ENCODE measurements at places on chromosomes 16 and 17.

GRCh38 chr17:63841350-63842172 lies 924 bp downstream of the SMARCD2 start:
- no peak for DNase-seq

DNA sequence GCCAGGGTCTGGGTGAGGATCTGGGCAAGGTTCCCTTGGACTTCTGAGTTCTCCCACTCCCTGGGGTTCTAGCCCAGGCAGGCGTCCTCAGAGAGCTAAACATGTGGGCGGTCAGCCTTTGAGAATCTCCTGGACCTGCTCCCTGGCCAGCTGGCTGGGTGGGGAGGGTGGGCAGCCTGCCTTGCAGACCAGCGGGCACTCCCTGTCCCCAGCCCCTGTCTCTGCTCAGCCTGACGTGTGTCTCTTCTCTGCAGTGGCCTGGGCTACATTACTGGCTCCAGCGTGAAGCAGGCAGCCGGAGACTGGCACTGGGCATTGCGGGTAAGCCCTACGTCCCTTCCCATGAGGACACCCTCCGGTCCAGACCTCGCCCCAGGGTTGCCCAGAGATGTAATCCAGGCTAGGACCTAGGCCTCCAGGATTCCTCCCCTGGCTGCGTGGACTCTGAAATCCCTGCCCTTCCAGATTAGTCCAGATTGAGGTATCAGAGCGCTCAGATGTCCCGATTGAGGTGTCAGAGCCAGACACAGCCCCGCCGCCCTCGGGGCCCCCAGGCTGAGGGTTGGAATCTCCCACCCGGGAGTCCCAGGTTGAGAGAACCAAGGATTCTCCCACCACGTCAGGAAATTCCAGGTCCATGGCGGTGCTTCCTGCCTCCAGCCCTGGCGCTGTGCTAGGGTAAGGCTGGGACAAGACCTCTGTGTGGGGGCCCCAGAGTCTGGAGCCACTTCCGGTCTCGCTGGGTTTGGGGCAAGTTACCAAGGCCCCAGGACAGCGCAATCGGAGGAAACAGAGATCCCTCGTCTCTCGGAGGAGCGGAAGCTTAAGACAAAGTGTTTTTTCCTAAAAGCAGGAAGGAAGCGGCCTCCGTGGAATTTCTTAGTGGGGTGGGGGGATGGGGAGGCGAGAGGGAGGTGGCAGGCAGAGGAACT lies 24.1 kb downstream of the MYBBP1A start:
- DNase-seq: no peak

DNA sequence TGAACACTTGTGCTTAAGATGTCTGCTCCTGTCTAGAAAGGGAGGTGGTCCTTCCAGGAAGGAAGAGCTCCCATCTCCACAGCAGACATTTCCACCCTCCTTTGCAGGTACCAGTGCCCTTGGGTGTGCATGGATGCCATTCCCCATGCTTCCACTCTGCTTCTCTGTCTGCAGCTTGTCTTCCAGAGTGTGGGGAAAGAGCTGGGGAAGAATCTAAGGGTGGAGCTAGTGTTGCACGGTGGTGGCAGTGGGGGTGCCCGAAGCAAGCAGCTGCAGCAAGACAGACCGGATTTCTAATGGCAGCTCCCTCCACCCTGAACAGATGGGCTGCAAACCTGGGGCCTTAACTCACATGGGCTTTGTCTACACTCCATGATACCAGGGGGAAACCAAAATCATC lies 22.6 kb upstream of the HOXB13 start:
- DNase-seq: no peak

- no peak for DNase-seq
These were observed 9.5 kb downstream of the BCAR1 start for GRCh38 chr16:75241955-75242354.

- DNase-seq: no peak
These were observed 11.2 kb downstream of the BCL7C start for GRCh38 chr16:30882429-30883310.

GRCh38 chr16:15961571-15962090 lies 12.2 kb downstream of the ABCC1 start:
- DNase-seq: no peak

GRCh38 chr17:17087424-17088015 lies 45.3 kb downstream of the MPRIP start:
- DNase-seq: no peak

GRCh38 chr17:11610999-11611566 lies 12.8 kb downstream of the DNAH9 start:
- no peak for DNase-seq

- DNase-seq: no peak
These were observed 62.3 kb downstream of the ZDHHC7 start for GRCh38 chr16:84948851-84949610.

DNA sequence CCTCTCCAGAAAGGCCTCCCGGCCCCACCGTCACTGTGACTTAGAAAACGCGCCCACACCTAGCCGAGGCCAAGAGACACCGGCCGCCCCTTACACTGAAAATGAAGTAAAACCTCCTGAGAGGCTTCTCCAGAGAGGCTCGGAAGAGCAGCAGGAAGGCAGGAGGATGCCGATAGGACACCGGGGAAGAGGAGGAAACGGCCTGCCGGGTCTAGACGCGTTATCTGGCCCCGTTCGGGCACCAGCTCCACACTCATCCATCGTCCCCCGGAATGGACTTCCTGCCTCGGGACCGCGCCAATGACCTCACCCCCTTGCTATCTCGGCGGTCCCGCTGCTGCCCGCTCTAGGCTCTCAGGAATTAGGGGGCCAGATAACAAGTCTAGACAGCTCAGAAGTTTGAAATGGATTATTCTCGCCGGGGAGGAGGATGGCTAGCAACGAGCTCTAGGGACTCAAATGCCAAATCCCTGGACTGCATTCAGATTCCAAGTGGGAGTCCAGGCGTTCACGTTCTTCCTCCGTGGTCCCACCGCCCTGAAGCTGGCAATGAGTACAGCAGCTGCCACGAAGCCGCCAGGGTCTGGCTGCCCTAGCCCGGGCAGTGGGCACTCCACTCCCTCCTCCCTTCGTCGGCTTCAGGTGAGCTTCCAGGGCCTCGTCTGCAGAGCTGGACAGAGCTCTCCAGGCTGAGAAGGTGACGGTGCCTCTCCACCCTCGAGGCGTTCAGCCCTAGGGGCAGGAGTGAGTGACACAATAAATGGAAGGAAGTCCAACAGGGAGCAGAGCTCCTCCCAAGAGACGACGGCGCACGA lies 350.9 kb downstream of the FOXL1 start:
- DNase-seq: no peak

GRCh38 chr17:60305141-60305540 lies 86.8 kb downstream of the USP32 start:
- DNase-seq: peak; percentile 3

DNA sequence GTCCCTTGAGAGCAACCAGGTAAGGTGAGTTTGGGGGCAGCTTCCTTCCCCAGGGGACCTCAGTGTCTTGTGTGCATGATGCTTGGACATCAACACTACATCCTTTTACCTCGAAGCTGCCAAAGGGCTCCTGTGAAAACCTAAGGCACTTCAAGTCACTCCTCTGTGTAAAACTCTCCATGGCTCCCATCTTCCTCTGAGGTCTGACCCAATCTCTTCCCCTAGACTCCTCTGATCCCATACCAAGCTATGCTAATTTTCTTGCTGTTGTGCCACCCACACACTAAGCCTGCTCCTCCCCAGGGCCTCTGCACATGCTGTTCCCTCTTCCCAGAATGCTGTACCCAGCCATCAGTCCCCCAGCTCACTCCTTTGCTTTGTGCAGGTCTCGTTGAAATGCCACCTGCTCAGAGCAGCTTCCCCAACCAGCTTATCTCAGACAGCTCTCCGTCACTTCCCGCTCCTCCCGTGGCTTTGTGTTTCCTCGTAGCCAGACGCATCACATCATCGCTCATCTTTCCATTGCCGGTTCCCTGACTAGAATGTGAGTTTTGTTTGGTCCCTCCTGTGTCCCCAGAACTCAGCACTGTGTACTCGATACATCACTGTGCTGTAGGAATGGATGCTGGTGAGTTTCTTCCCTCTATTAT lies 78.4 kb downstream of the CNGB1 start:
- no peak for DNase-seq

DNA sequence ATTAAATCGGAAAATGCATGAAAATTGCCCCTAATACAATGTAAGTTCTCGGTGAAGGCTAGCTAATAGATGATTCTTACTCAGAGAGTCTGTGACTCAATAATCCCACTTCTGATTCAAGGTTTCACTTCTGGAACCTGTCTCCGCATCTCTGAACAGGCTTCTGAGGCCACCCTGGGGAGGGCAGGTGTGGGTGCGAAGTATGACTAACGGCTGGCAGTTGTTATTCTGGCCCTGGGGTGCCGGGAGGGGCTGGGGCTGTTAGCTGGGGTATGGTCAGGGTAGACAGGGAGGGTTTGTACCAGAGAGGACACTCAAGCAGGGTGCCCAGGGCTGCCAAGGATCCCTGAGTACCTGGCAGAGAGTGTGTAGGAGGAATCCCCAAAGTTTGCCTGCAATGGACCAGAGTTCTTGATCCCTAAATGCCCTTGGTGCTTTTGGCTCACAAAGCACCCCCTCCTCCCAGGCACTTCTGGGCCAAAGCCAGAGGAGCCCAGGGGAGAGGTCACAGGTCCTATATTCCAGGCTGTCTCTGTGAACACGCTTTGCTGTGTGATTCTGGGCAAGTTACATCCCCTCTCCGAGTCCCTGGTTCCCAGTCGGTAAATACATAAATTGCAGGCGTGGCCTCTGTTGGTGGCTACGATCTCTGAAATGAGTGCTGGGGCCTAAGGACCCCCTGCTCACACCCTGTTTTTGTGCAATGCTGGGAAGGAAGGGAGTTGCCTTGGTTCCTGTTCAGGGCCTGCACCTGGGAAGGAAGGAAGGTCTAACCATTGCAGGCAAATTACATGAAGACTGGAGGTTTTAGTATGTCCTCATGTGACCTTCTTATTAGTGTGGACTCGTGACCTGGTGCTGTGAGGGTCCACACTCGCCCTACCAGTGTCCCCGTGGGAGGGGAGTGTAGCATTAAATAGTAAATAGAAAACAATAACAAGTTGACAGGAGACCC lies 49.9 kb upstream of the CPNE2 start:
- DNase-seq: peak; percentile 73

DNA sequence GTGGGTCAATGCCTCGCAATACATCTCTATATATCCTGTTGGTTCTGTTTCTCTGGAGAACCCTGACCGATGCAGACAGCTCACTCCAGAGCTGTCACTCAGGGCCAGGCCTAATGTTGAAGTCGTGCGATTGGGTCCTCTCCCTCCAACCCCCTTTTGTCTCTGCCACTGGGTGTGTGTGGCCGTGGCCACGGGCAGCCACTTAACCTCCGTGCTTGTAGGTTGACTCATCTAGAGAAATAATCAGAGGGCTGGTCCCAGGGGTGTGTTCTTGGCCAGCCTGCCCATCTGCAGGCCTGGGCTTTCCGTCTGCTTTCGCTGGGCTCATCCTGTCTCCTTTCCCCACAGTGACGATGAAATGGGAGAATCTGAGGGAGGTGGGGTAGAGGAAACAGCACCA lies 7.4 kb downstream of the ADAD2 start:
- no peak for DNase-seq

DNA sequence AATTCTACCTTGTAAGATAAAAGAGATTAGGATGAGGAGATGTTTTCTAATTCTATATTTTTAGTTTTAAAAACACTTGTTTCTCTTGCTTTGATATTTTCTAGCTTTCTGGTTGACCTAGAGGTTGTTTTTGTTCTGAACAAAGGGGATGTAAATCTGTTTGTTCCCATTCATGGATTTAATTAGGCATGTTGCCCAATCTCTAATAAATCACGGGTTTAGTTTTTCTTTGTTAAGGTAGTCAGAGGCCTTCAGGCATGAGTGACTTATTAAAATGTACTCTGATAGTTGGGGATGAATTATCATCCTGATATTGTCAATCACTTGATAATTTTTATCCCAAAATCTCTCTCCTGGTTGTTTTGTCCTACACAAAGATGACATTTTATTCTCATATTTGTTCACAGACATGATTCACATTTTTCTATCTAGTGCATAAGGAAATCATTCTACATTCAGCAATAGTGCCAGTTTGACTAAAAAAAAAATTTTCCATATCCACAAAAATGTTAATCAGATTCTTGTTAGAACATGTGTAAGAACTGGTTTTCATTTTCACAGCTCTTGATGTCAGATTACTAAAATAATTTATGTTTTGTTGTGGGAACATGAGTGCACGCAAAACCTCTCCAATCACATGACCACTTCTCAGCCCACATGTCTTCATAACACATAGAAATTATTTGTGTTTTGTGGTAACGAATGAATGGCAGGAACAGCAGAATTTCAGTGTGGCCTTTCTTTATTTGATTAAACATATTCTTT lies 95.7 kb upstream of the AKTIP start:
- no peak for DNase-seq

DNA sequence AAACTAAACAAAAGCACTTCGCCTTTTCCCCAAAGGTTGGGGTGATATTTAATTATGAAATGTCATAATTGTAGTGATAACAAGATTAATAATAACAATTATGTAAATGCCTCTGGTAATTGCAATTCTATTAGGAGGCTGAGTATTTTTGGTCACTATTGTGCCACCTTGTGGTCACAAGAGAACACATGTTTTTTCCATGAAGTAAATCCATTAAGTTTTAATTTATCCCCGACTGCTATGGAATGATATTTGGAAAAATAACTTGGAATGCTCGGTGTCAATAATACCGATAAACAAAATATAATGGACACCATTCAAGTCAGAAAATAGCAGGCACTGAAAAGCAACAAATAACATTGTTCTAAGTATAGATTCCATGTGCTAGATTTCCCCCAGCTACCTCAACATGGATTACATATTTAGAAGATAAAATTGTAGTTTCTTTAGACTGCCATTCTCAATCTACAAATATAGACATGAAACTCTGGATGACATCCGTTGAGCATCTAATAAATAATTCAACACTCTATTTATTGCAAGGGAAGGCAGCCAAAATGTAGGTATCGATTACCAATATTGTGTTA lies 25.0 kb upstream of the KCNJ2 start:
- DNase-seq: no peak

DNA sequence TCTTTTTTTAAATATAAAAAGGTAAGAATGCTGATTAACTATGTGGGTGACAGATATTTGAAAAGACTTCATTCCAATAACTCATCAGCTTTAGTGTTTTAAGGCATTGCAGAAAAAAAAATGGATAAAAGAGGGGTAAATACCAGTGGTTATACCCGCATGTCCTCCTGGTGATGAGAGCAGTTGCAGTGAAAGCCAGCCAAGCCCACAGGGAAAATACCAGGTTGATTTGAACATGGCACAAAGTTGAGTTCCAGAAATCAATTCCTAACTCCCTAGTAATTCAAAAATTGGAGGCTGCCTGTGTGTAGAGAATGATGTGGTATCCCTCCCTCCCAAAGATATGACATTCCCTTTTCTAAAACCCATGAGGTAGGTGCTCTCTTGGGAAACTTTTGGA lies 453.2 kb upstream of the SOX9 start:
- no peak for DNase-seq
